ENCODE measurements at places on chromosomes 1 and 21.

DNA sequence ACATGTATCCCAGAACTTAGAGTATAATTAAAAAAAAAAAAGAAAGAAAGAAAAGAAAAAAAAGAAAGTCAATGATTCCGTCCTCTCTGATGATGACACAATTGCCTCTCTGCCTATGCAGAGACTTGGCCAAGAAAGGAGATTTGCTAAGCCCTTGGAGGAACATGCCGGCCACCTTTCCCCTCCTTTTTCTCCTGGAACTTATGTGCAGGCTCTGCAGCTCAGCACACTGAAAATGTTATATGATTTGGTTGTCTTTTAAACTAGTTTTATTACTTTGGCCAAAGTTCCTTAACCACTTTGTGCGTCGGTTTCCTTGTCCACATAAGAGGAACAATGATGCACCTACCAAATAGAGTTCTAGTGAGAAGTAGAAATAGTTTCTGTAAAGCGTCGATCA is 111.4 kb upstream of the ZNF644 start:
- no peak for DNase-seq

- DNase-seq, result no peak
Observed at GRCh38 chr1:115647919-115648650, 6.3 kb downstream of the VANGL1 start.

DNA sequence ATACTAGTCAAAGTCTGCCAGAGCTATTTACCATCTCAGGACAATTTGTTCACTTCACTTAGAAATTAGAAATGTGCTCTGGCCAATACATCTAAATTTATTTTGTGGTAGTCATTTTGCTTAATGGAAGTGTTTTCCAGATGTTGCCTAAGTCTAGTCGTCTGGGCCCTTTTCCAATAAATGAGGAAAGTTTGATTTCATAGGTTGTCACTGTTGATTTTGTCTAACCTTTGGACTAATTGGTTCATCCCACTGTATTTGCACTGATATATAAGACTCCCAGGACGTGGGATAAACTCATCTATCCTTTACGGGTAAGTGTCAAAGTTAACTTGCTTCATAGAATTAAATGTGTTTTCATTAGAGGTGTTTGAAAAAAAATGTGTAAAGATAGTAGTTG is 79.1 kb downstream of the TPR start:
- no peak for DNase-seq

DNA sequence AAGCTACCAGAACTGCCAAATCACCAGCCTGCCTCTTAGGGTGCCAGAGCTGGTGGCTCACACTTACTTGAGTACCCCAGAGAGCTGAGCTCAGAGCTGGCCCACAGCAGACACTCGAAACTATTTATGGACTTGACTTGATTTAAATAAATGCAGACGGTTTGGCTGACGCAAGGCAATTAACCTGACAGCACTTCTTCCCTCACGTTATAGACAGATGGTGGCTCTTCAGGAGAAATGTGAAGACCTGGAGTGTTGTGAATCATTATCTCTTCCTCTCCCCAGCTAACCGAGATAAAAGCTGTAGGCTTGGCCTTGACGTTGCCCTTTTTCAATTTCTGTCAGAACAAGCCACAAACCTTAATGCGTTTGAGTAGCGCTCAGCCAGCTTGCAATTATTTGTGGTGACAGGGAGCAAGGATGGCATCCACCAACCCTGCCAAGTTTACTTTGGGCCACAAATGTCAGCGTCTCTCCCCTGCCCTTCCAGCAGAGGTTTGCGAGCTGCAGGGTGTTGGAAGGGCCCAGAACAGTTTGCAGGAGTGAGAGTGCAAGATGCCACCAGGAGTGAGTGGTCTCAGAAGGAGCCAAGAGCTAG is 34.0 kb upstream of the BCAR3 start:
- no peak for DNase-seq

DNA sequence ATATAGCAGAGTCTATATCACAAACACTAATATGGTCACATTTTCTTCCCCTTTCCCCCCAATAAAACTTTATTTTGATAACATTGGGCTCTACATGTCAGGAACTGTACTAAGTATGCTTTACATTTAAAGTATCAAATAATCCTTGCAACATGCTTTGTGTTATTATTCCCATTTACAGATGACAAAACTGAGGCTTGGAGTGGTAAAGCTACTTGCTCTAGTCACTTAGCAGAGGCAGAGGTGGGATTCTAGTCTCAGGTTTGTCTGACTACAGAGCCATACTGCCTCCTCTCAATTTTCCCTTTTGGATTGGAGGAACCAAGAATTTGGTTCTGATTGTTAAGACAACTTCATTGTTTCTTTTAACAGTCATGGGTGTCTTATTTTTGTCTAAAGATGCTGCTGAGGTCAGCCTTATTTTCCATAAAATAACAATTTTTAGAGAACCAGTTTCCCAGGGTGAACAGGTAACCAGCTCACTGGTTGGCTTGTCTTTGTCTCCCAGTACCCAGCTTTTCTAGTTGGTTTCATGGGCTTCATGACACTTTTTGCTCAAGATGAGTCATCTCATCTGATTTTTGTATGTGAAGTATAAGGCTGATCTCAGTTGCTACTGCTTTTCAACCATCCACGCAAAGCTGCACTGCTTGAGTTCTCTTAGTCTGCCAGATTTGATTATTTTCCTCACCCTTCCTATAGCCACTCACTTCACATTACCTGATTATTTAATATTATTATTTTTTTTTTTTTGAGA is 81.0 kb upstream of the ARID1A start:
- no peak for DNase-seq

GRCh38 chr1:52233463-52233862 is 91.6 kb downstream of the ZFYVE9 start:
- no peak for DNase-seq

- no peak for DNase-seq
Observed at GRCh38 chr1:92459871-92460320, 26.8 kb downstream of the GFI1 start.

GRCh38 chr21:41761934-41762635 is 4.8 kb downstream of the RIPK4 start:
- no peak for DNase-seq

- no peak for DNase-seq
Observed at GRCh38 chr1:226586650-226587422, 38.3 kb downstream of the STUM start.

- no peak for DNase-seq
Observed at GRCh38 chr1:55037733-55038551, 1.4 kb upstream of the PCSK9 start.

- DNase-seq, result no peak
Observed at GRCh38 chr1:41955461-41956159, 36.9 kb upstream of the HIVEP3 start.

- DNase-seq, result peak; percentile 44
Observed at GRCh38 chr1:93615582-93616150, 66.0 kb downstream of the BCAR3 start.

DNA sequence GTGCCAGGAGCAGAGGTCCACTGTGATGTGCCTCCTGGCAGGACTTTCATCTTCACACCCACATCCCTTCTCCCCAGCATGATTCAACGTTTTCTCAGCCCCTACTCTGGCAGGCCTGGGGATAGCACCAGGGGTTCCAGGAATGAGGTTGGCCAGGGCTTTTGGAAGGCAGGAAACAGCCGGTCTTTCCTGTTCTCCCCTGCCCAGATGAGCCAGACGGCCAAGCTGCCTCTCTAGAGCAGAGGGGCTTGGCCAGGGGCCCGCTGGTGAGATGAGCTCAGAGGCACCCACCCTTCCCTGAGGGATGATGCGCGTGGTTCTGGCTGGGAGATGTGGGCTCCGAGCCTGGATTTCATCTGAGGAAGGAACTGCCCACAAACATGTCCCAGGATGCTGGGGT is 4.3 kb upstream of the MFAP2 start:
- DNase-seq, result no peak

GRCh38 chr1:156486421-156487344 is 13.9 kb downstream of the MEF2D start:
- no peak for DNase-seq

DNA sequence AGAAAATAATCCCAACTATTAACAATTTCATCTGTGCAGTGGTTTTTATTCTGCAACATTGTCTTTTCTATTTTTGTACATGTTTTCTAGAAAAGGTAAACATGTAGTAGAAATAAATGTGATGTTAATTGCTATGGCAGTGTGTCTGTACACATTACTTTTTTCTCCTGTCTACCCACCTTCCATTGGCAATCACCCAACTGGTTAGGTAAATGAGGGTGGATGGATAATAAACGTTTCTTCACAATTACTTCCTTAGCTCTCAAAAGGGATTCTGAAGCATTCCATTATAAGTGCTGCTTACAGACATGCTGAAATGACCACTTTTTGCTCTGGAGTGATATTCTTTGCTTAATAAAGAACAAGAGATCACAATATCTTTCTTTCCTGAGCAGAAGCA is 61.4 kb downstream of the MAGI3 start:
- no peak for DNase-seq

- DNase-seq, result no peak
Observed at GRCh38 chr1:7113822-7114221, 328.6 kb downstream of the CAMTA1 start.

DNA sequence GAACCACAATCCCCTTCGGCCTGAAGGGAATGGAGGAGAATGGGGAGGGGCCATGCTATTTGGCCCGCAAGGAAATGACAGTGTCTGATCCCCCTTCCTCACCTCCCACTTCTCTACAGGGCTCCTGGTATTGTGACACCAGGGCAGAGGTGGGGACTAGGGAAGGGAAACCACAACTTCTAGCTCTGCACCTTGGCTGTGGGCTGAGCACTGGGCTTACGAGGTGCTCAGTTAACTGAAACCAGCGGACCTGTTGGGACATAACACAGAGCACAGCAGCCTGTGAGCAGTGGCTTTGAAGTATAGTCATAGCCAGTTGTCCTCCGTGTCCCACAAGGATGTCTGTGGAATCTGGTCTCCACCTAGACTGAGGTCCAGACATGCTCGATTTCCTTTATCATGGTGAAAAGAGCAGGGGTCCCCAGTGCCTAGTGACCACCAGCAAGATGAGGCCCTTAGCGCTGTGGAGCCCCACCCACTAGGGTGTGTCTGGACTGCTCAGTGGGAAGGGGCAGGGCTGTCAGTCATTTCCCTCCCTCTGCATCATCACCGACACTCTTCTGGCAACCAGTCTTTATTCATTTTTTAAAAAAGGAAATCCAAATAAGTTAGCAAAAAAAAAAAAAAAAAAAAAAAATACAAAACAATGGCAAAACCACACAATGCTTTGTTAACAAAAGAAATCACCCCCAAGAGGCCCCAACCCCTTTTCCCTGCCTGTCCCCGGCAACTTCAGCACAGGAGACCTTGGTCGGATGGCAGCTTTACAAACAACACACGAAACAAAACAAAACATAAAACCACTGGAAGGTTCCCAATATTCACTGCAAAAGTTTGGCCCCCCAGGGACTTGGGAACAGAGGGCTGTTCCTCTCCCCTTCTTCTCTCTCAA is 3.0 kb downstream of the MYOG start:
- DNase-seq, result no peak

DNA sequence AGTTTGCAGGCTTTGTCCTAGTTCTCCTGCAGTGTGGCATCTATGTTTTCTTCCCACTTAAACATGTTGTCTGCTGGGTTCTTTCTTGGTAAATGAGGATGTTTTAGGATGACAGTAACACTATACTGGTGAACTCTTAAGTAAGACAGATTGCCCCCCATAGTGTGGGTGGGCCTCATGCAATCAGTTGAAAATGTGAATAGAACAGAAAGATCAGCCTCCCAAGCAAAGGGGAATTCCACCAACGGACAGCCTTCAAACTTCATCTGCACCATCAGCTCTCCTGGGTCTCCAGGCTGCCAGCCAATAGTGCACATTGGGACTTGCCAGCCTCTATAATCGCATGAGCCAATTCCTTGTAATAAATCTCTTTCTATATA is 10.7 kb upstream of the TARBP1 start:
- no peak for DNase-seq

- DNase-seq, result no peak
Observed at GRCh38 chr21:35566874-35567273, 493.5 kb downstream of the SETD4 start.

DNA sequence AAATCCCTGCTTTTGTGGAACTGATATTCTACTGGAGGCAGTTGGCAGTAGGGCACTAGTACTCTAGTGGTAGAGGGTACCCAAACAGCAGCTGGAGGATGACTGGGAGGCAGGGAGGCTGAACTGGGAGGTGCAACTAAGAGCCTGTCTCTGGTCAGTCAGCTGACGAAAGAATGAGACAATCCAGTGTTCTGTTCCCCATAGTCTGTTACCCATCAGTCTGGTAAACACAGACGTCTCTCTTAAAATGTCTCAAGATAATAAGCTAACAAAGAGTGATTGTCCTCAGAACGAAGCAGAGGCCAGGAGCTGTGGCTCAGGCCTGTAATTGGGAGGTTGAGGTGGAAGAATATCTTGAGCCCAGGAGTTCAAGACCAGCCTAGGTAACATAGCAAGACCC is 30.4 kb downstream of the TFAP2E start:
- no peak for DNase-seq

DNA sequence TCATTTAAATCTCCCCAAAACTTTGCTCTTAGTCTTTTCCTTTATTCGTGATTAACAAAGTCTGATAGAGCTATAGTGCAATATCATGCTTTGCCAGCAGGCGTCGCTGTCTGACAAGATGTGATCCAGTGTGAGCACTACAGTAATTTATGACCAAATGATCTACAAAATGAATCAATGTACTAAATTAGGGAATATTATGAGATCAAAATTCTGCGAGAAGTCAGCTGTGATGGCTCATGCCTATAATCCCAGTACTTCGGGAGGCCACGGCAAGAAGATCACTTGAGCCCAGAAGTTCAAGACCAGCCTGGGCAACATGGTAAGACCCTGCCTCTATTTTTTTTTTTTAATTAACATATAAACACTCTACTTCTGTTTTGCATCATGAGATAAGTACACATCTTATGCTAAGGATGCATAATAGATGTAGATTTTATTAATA is 3.6 kb upstream of the SPSB1 start:
- peak; percentile 84 for DNase-seq

- DNase-seq, result no peak
Observed at GRCh38 chr1:19425646-19426239, 59.6 kb downstream of the CAPZB start.

DNA sequence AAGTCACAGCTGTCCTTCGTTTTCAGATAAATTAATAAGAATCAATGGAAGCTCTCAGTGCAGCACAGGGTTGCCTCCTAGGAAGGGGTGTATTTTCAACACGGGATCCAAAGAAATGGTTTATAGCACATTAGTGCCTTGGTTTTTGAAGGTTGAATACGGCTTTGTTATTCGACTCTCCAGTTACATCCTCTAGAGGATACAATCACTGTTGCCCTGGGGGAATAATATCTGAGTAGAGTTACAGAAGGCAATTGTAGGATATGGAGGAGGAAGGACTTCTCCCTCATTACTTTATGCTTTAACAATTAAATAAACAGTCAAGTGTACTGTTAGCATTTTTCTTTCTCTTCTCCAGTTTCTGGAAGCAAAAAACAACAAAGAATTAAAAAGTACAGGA is 14.3 kb upstream of the ZNF326 start:
- DNase-seq, result no peak

- no peak for DNase-seq
Observed at GRCh38 chr1:229474509-229474908, 33.6 kb downstream of the NUP133 start.

GRCh38 chr1:4019147-4019521 is 119.1 kb upstream of the C1orf174 start:
- DNase-seq, result no peak

Measured in stimulated activated CD4-positive, alpha-beta T cell treated with anti-CD3 and anti-CD28 coated beads, Interleukin-4, amount 100 ng/mL, for 1 hour (primary cell).